ENCODE measurements at places on chromosomes 7 and 10.

DNA sequence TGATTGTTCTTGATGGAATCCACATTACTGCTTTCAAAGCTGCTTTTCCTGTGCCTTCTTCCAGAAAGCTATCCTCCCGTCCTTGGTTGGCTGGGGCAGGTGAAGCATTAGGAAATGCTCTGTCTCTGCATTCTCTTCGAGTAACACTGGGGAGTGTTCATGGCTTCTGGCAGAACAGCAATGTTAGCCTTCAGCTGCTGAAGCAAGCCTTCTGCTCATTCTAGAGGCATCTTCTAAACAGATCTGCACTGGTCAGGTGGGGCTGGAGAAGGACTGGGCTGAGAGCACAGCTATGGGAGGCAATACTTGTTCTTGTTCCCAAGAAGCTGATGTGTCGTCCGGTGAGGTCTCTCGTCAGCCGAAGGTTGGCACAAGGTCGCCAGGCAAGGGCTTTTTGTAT, 80.6 kb downstream of the MGMT start:
- DNase-seq = no peak

DNA sequence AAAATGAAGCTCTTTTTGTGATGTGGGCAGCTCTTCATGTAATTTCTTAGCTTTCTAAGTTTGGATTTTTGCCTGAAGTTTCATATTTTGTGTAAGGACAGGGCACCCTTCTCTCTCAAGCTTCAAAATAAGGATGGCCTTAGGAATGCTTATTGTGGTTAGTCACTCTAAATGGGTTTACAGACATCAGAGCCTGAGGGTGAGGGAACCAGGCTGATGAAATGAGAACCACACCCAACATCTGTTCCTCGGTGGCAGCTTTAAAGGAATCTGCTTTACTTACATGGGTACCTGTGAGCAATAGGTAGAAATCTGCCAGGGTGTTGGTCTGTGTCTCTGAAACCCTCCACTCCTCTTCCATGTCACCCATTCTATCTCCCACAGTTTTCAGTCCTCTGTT, 174.3 kb downstream of the EMX2 start:
- DNase-seq = no peak

- no peak for DNase-seq
Observed at GRCh38 chr7:112459645-112460044, 9.4 kb downstream of the IFRD1 start.

- DNase-seq = peak; percentile 59
Observed at GRCh38 chr7:129169171-129169671, 19.2 kb upstream of the SMO start.

- DNase-seq = no peak
Observed at GRCh38 chr7:127550247-127550646, 35.1 kb downstream of the GCC1 start.

- no peak for DNase-seq
Observed at GRCh38 chr10:753530-753929, 64.1 kb upstream of the DIP2C start.

DNA sequence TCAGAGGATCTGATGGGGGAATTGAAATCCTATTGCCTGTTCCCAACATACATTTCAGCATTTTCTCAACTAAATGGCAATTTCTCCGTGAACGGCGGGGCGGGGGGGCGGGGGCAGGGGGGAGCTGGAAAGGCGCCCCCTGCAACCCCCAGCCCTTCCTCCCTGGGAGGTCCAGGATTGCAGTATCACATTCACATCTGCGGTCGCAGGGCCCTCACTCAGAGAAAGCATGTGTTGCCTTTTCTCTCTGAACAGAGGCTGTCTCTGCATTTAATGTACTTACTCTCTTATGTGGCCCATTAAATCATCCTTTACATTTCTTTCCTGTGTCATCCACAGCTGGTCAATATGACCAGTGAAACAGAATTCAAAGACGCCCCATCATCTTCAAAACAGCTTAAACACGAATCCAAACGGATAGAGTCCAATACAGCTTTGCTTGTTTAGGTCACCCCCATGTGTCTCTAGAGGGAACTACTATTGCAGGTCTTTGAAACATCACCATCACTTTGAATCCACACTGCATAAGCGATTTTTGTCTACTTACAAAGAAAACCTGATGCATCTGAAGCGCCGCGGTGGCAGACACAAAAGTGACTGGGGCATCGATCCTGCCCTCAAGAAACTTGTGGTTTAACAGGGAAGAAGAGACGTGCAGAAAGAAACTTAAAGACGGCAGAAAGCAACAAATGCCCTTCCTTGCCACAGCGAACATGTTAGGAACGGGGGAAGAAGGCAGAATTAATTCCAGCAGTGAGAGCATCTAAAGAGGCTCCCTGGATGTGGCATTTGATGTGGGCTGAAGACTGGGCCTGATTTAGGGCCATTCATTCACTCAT, 17.0 kb upstream of the ECHDC3 start:
- DNase-seq = peak; percentile 33

DNA sequence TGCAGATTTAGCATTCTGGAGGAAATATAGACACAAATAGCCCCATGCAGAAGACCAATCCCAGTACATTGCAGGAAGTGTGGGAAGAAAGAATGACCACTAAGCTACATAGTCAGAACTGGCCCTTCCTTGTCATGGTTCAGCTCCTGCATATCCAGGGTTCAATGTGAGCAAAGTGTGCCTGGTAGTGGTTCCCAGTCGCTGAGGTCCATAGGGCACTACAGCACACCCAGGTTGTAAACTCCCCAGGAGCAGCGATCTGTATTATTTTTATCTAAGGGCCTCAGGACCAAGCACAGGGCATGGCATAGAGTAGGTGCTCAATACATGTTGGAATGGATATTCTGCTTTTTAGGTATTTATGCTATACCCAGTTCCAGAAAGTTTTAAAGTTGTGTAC, 114.4 kb downstream of the RTKN2 start:
- DNase-seq = no peak

GRCh38 chr7:96708872-96709271, 774 bp downstream of the SEM1 start:
- no peak for DNase-seq

DNA sequence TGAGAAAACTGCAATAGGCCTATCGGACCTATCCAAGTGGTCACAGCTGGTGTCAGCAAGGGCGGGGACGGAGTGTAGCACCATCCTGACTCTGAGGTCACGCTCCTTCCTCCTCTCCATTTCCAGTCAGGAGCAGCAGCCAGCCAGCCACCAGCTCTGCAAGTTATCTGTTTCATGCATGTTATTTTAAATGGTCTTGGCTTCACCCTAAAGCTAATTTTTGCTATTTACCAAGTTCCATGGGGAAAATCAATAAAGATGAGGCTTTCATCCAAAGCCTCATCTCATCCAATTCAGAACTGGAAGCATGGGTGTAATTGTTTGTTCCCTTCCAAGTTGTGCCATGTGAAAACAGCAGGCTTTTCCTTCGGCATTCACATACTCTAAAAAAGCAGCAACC, 49.3 kb downstream of the ICA1 start:
- DNase-seq = no peak

GRCh38 chr7:74280985-74281384, 8.2 kb upstream of the CLIP2 start:
- no peak for DNase-seq

DNA sequence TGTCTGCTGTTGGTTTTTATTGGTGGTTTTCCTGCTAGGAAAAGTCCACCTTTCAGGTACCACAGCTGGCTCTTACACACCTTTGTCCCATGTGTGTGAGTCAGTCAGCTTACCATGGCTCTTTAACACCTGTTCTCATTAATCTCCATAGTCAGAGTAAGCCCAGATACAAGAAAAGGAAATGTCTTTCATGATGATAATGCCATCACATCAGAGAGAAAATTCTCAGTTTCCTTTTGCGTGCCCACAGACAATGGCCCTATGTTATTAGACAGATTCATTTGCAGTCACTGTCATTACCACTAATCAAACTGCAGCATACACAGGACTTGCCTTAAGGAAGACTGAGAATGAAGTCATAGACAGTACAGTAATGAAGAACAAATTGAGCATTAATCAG, 1583.6 kb upstream of the LRRTM3 start:
- DNase-seq = no peak

DNA sequence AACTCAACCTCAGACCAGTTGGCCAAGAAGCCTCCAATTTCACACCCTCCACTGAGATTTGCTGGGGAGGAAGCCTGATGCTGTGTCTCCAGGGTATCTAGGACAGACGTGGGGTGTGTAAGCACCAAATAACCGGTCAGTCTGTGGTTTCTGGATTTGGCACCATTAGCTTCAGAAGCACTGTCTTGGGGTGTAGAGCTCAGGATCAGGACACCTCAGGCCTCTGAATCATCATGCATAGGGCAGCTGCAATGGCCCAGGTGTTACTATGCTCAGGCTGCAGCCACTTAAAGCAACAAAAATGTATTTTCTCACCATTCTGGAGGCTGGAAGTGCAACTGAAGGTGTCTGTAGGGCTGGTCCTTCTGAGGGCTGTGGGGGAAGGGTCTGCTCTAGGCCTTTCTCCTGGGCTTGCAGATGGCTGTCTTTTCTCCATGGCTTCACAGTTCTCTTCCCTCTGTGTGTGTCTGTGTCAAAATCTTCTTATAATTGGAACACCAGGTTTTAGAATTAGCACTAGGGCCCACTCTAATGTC, 73.4 kb upstream of the SEPHS1 start:
- no peak for DNase-seq

- DNase-seq = no peak
Observed at GRCh38 chr7:8068892-8069686, 100.5 kb downstream of the GLCCI1 start.

DNA sequence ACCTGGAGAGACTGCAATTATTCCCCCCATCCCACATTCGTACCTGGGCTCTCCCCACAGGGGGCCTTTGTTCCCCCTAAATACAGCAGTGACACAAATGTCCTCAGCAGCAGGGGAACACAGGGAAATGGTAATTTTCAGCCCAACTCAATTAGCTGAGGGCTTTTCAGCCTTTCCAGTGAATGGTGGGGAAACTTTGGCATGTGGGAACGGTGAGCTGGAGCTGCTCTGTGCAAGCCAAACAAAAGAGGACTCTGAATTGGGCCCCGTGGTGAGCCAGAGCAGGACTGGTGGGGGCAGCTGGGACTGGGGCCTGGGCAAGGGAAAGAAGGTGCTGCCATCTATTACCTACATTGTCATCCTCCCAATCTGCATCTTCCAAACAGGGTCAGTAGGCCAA, 51.0 kb downstream of the FBXW4 start:
- DNase-seq = no peak

GRCh38 chr7:81162771-81163525, 244.1 kb upstream of the SEMA3C start:
- no peak for DNase-seq

GRCh38 chr7:1931951-1932270, 261.8 kb downstream of the ELFN1 start:
- no peak for DNase-seq

DNA sequence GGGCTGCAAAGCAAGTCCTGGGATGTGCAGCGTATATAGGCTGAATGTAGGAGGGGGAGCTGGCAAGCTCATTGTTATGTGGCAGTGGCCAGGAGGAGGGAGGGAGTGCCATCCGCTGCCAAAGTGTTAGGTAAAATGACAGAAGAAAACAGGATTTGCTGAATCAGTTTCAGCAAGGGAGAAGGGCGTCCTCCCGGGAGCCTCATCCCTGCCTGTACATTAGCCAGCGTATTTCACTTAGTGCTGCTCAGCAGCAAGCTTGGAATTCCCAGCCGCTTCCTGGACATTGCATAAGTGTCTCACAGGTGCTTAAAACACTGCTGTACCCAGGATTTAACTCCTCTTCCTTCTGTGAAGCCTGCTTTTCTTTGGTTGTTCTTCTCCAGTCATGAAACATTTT, 2.5 kb downstream of the NIPSNAP2 start:
- no peak for DNase-seq

- no peak for DNase-seq
Observed at GRCh38 chr7:517774-518629, 1.6 kb downstream of the PDGFA start.

DNA sequence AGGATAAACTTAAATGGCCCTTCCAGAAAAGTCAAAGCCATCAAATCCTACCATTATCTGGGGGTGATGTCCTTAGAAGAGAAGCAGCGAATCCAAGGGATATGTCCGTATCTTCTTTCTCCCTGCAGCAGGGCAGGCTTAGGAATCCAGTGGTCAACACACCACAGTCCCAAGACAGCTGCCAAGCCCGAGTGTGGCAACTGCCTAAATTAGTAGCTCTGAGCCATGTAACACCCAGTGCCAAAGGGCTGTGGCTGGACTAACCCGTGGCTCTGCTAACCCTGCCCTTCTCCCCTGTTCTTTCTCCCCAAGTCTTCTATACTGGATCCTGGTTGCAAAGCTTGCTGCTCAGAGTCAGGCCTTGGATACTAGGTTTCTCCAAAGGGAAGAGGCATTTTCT, 74.8 kb downstream of the CDK1 start:
- DNase-seq = no peak

GRCh38 chr7:66306243-66306642, 101.1 kb downstream of the TPST1 start:
- DNase-seq = no peak

- DNase-seq = no peak
Observed at GRCh38 chr10:1612908-1613307, 124.4 kb downstream of the ADARB2 start.

- no peak for DNase-seq
Observed at GRCh38 chr10:124007102-124007772, 86.2 kb downstream of the CHST15 start.

DNA sequence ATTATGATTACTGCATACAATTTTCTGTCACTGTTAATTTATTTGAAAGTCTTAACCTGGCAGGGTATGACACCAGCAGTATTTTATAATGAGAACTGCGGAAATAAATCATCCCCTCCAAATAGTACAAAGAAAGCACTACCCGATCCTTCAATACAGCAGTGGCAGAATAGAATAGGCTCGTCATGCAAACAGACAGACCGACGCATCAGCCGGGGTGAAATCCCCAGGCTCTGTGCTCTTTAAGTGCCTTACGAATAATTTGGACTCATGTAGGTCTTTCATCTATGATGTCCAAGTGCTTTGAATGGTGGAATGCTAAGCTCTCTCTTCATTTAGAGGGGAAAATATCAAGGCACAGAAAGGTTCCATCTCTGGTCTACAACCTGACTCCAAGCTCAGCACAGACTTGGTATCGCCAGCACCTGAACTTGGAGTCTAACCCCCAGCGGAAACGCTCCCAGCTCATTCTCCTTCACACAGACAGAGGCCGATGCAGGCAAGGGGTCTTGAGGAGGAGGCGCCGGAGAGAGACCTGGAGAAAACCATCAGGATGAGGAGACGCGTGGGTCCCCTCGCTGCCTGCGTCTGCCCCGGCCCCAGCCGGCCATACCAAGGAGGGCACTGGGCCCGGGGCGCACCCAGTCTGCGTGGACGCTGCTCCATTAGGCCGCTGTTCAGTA, 568.1 kb upstream of the MKI67 start:
- no peak for DNase-seq

GRCh38 chr10:122648599-122649428, 50.8 kb downstream of the C10orf120 start:
- DNase-seq = peak; percentile 50

GRCh38 chr7:69213878-69214277, 384.4 kb upstream of the AUTS2 start:
- no peak for DNase-seq

All from activated CD8-positive, alpha-beta T cell treated with anti-CD3 and anti-CD28 coated beads, Interleukin-2, amount 10 ng/mL, durations not matched to agents 7 days and 5 days (primary cell).